NCI-H1694 treated with DMSO at 0.1 percent for 48 hours (cell line): ENCODE measurements at places on chromosomes 6 and 20.

DNA sequence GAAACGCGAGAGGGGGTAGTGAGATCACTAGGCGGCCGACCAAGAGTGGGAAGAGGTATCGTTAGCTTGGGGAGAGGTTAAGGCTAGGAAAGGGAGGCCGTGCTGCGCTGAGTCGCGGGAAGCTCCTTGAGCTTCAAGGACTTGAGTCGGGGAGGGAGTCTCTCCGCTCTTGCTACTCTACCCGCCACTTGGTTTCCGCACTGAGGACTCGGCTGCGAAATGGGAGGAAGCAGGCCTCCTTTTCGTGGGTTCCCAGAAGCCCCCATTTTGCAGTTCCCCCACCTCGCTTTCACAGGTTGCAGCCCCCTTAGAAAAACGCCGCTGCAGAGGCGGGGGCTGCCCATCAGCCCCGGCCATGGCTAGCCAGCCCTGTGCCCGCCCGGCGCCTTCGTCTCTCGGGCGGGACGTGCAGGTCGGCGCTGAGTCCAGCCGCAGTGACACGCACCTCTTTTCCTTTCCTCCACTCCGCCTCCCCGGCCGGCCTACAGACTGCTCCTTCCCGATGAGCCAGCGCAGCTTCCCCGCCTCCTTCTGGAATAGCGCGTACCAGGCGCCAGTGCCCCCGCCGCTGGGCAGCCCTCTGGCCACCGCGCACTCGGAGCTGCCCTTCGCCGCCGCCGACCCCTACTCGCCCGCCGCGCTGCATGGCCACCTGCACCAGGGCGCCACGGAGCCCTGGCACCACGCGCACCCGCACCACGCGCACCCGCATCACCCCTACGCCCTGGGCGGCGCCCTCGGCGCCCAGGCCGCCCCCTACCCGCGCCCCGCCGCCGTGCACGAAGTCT lies 4.9 kb downstream of the VGLL2 start:
- no peak for DNase-seq

- no peak for DNase-seq
Measured at GRCh38 chr6:39075010-39075686, 26.6 kb downstream of the GLP1R start.

DNA sequence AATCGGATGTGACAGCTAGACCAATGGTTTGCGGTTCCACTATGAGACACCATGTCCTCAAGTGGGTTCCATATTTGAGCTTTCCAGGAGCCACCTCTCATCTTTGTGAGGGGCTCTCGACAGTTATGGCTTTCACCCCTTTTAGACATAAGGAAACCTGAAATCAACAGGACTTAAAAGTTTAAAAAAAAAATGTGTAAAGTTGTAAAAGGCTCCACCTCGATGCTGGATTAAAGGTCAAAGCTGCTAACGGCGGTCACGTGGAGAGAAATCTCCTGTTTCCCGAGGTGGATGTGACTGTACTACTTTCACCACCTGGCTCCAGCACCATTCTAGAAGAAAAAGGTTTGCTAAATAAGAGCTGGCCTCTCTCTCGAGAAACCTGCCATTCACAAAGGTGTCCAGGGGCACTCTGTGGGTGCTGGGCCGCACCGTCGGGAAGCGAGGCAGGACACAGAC lies 542 bp downstream of the ATP5F1E start:
- no peak for DNase-seq

DNA sequence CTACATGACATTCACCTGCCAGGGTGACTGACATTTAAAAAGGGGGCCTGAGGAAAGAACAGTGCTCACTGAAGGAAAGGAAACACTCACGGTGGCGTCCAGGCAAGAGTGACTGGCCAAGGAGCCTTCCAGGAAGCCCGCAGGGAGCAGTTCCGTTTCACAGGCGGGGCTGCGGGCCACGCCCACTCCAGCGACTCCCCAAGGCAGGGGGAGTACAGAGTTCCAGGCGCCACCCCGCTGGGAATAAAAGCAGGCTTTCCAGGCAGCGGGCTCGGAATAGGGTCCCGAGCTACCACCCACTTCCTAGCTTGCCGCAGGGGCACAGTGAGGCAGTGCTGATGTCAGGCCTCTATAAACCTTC lies 34.2 kb downstream of the PKIG start:
- DNase-seq, result no peak

GRCh38 chr6:68158256-68158655 lies 476.8 kb upstream of the ADGRB3 start:
- no peak for DNase-seq

DNA sequence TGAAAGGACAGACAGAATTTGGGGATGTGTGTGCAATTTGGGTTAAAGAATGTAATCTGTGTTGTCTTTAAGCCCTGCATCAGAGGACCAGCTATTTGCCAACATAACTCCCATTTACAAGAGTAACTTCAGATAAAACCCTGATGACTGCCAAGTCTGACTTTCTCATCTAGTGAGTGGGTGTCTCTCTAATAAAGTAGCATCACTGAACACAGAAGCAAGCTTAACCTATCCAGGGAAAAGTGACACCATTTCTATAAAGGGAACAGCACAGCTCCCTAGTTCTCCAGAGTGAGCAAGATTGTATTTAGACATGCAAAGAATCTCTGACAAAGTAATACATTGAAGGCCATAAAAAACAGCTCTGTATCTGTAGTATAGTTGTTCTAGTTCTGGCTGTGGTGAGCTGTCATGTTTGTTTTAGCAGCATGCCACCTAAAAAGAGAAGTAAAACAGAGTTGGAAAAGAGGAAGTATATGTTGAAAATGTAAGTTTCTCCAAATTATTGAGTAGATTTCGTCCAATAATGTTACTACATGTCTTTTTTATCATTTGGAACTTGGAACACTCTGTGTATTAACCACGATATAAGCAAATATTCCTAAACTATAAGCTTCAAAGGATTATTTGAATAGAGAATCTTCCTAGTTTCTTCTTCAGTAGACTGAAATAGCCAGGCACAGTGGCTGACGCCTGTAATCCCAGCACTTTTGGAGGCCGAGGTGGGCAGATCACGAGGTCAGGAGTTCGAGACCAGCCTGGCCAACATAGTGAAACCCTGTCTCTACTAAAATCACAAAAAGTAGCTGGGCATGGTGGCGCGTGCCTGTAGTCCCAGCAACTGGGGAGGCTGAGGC lies 8.8 kb upstream of the PIM1 start:
- no peak for DNase-seq
